ENCODE measurements at places on chromosomes 4 and X. TPM values are rescaled to one million over a fixed set of nuclear protein-coding genes. Genes with fewer than 3 reads are reported as not detected.

ZNF157 gene
- 0.12 TPM for total RNA-seq

XAGE5 gene
- not detected for total RNA-seq

SORCS2 gene
- 0.23 TPM for total RNA-seq

LRAT gene
- not detected for total RNA-seq

PGRMC2 gene
- total RNA-seq = 20.9 TPM

TBL1X gene
- 11.0 TPM for total RNA-seq

GUCY1A1 gene
- total RNA-seq = 0.08 TPM

ATOH1 gene
- total RNA-seq = not detected
